MM.1S (cell line): ENCODE measurements at places on chromosomes 6 and 20.

DNA sequence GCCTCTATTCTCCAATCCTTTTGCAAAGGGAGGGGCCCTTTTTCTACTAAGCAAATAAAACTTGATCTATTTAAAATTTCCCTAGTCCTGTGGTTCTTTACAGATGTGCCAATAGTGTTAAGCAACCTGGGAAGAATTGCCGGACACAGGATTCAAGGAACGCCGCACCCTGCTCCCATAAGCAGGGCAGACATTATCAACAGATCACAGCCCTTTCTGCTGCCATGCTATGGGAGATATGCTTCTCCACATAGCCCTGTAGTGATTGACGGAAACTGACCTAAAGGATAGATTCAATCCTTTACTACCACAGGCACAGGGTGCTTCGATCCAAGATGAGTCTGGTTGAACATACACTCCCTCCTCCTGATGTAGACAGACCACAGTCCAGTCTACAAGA is 118.4 kb upstream of the TRAF3IP2 start:
- peaks cover 15% of the 10 kb centered on the region for H3K4me1 ChIP-seq
- no peak overlapping the region for H3K4me3 ChIP-seq
- H3K27me3 ChIP-seq, result no peaks in the 10 kb centered on the region
- DNase-seq, result no peak
- H3K27ac ChIP-seq, result no peak overlapping the region

DNA sequence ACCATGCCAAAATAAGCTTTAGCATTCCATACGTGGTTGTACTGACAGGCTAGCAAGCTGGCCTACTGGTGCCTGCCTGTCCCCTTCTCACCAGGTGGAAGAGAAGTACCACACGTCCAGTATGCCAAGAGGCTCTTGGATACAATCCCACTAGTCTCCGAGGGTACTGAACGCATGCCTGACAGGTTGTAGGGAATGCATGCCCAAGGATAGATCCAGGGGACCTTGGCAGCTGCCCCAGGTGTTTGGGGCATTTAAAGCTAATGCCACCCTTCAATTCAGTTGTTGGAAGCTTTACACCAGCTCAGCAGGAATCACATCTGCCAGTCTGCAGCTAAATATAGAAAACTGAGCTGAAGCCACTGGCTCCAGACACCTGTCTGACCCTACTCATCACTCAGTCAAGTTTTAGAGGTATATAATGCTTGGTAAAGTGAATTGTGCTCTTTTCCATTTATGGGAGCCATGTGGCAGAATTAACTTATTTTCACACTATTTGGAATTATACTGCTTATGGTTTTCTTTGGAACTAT is 4.9 kb downstream of the TUBB2B start:
- H3K27me3 ChIP-seq, result no peaks in the 10 kb centered on the region
- H3K4me3 ChIP-seq, result no peak overlapping the region
- peak; percentile 62 for DNase-seq
- peak overlapping the region; percentile 13; the same call in 1 of the 2 replicates for H3K27ac ChIP-seq

GRCh38 chr20:24766826-24767622 is 182.0 kb upstream of the CST7 start:
- no peaks in the 10 kb centered on the region for H3K27me3 ChIP-seq
- H3K36me3 ChIP-seq, result no peaks in the 10 kb centered on the region
- no peaks in the 10 kb centered on the region for H3K4me1 ChIP-seq
- H3K27ac ChIP-seq, result no peak overlapping the region
- no peak overlapping the region for H3K4me3 ChIP-seq
- DNase-seq, result no peak

DNA sequence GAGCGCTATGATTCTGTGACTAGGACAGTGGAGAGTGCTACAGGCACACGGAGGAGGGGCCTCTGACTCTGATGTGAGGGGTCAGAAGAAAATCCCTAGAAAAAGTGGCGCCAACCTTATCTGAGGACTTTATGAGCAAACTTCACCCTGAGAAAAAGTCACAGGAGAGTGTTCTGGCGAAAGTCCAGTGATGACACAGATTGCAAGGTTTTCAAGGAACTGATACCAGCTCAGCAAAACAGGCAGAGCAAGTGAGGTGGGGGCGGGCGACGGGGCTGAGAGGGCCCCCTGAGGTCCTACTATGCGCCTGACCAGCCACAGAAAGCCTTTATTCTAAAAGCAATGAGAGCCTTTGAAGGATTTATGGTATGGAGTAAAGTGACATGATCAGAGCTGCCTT is 73.3 kb downstream of the SLC22A23 start:
- H3K27me3 ChIP-seq, result no peaks in the 10 kb centered on the region
- DNase-seq, result no peak
- no peaks in the 10 kb centered on the region for H3K4me1 ChIP-seq
- H3K27ac ChIP-seq, result no peak overlapping the region
- H3K36me3 ChIP-seq, result no peaks in the 10 kb centered on the region
- no peak overlapping the region for H3K4me3 ChIP-seq

GRCh38 chr20:18488301-18488700 is 8.7 kb downstream of the RBBP9 start:
- no peak overlapping the region for H3K4me3 ChIP-seq
- DNase-seq, result no peak
- H3K36me3 ChIP-seq, result no peaks in the 10 kb centered on the region; the same call in 1 of the 2 replicates
- H3K4me1 ChIP-seq, result no peaks in the 10 kb centered on the region

DNA sequence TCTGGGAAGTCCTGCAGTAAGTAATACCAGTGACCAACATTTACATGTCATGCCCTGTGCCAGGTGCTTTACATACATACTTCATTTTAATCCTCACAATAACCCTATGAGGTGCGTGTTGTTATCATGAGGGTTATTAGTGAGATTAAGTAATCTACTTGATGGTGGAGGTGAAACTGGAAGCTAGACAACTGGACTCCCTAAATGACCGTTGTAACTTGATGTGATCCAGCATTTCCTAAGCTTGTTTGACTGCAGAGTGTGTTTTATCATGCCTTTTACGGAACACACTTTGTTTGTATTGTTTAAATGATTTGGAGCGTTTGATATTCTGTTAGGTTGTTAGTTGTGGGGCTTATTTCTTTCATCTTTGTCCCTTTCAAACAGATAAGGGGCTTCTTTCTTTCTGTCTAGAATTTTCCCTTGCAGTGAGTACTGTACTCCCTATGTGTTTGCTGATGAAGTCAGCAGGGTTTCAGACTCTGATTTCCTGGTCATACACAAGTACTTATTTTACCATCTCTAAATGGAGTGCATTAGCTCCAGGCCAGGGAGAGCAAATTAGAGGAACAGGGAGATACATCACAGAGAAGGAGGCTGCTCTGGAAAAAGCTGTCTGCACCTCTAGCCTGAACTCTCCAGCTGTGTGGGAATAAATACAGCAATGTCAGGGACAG is 29.7 kb downstream of the CHMP4B start:
- 0 out of 2 replicates have a peak, but pooled peaks cover 1% of the 10 kb centered on the region for H3K36me3 ChIP-seq
- H3K27me3 ChIP-seq, result no peaks in the 10 kb centered on the region

GRCh38 chr6:6659600-6660327 is 71.2 kb downstream of the LY86 start:
- no peaks in the 10 kb centered on the region for H3K4me1 ChIP-seq
- no peak for DNase-seq
- no peak overlapping the region for H3K27ac ChIP-seq

DNA sequence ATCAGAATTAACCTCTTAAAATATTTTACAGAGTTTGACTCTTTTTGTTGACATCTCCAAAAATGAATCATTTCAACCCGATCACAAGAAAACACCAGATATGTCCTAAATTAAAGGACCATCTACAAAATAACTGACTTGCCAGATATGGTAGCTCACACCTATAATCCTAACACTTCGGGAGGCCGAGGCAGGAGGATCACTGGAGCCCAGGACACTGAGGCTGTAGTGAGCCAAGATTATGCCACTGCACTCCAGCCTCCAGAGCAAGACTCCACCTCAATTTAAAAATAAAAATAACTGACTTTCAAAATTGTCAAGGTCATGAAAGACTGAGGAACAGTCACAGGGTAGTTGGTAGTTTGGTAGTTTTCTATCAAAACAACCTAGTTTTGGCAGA is 34.9 kb downstream of the DCDC2 start:
- no peak for DNase-seq
- H3K36me3 ChIP-seq, result no peaks in the 10 kb centered on the region
- no peaks in the 10 kb centered on the region for H3K4me1 ChIP-seq

GRCh38 chr6:22726966-22727365 is 157.6 kb downstream of the HDGFL1 start:
- no peaks in the 10 kb centered on the region for H3K4me1 ChIP-seq
- no peak overlapping the region for H3K27ac ChIP-seq
- no peaks in the 10 kb centered on the region for H3K27me3 ChIP-seq
- no peak overlapping the region for H3K4me3 ChIP-seq
- H3K36me3 ChIP-seq, result no peaks in the 10 kb centered on the region
- DNase-seq, result no peak

GRCh38 chr6:5453546-5453945 is 192.2 kb downstream of the FARS2 start:
- no peaks in the 10 kb centered on the region for H3K36me3 ChIP-seq
- no peak overlapping the region for H3K27ac ChIP-seq
- H3K27me3 ChIP-seq, result no peaks in the 10 kb centered on the region
- no peak for DNase-seq
- H3K4me3 ChIP-seq, result no peak overlapping the region
